Right kidney (tissue), 9 donors: ENCODE measurements at places on chromosomes 7 and 10.

DNA sequence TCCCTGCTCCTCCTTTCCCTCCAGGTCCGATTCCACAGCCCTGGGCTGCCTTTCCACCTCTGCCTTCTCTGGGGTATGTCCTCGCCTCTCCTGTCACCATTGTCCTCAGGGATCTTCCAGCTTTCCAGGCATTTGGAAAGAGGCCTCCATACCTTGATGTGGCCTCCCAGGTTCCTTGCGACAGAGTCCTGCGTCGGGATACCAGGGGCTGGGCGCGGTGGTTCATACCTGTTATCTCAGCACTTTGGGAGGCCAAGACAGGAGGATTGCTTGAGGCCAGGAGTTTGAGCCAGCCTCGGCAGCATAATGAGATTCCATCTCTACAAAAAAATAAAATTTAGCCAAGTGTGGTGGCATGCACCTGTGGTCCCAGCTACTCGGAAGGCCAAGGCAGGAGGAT, 171.1 kb downstream of the CUX1 start:
- DNase-seq, result no peak

DNA sequence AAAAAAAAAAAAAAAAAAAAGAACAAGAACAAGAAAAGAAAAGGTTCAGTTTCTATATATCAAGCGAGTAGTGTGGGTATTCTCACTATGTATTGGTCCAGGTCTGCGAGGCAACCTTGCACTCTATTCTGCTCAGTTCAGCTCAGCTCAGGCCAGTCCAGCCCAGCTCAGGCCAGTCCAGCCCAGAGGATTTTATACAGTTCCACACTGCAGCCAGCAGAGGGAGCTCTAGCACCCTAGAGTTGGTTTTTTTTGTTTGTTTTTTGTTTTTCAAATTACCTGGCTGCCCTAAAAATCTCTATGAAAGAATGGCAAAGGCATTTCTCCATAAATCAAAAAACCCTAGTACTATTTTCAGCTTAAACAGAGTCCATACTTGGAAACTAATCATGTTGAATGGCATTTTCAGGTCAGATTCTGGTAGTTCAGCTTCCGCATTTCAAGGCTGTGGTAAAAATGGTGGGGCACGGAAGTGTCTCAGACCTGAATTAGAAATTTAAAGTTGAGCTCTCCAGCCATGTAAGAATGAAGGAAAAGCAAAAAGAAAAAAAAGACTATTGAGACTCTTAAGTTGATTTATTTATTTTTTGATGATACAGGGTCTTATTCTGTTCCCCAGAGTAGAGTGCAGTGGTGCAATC, 55.2 kb upstream of the GSDME start:
- peak; percentile 53 for DNase-seq

DNA sequence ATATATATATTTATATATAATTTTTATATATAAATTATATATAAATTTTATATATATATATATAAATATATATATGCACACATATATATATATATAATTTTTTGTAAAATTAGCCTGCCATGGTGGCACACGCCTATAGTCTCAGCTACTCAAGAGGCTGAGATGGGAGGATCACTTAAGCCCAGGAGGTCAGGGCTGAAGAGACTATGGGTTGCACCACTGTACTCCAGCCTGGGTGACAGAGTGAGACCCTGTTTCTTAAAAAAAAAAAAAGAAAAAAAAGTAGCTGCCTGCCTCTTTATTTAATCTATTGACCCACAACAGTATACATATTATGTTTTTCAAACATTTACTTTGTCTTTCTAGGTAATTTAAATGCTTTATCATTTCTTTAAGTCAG, 19.2 kb downstream of the BCAP29 start:
- DNase-seq, result no peak

DNA sequence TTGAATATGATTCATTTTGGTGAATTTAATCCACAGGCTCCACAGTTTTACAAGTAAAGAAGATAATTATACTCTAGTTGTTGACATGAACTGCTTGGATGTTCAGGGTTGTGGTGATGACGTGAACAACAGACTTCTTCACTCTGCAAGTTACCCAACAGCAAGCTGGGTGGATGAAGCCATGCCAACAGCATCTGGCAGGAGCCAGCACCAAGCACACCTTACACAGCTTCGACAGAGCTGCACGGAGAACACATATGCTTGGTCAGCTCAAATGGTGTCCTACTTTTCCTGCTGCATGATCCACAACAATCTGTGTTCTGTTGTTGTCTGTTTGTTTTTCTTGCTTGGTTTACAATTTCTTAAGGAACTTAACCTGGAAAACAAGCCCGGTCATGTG, 9.8 kb downstream of the NOD1 start:
- no peak for DNase-seq

DNA sequence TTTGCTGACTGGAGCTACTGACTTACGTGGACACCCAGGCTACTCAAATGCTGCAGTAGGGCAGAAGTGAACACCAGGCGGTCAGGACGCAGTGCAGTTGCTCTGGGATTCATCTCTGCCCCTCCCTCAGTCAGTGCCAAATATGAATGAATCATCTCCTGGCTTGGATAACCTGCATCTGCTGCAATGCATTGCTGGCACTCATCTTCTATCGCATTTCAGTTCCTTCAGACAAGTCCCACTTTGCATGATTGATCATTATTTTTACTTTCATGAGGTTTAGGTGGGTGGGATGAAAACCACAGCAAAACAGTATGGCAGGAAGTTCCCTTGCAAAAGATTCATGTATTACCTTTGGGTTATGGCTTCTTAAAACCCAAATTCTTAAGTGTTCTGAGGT, 224.6 kb upstream of the NRP1 start:
- DNase-seq, result no peak

DNA sequence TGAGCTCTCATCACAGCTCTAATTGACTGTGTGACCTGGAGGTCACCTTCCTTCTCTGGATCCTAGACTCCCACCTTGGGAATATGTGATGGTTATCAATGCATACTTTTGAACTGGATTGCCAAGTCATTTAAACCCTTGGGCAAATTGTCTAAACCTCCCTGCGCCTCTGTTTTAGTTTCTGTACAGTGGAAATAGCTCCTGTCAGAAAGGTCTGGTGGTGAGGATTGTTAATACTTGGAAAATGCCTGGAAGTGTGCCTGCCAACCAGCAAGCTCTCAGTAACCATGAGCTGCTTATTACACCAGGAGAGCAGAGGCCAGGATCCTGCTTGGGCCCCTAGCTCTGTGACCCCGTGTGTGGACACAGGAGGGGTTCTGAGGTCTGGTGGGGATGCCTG, 108.7 kb upstream of the PPIF start:
- no peak for DNase-seq

DNA sequence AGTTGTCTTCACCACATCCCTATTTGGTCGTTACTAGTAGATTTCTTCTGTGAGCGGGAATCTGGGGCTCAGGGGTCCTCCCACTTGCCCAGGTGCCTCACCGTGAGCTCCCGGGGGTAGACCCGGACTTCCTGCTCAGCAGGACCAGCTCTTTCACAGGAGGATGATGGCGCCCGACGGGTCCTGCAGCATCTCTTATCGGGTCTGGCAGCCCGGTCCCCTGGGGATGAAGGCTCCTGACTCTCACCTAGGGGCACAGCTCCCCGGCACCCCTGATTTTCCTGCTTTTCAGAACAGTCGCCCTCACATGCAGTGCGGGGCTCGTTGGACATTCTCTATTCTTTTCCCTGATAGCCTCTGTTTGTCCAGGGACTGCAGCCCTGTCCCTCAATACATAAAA, 33.0 kb upstream of the SHH start:
- DNase-seq, result no peak

DNA sequence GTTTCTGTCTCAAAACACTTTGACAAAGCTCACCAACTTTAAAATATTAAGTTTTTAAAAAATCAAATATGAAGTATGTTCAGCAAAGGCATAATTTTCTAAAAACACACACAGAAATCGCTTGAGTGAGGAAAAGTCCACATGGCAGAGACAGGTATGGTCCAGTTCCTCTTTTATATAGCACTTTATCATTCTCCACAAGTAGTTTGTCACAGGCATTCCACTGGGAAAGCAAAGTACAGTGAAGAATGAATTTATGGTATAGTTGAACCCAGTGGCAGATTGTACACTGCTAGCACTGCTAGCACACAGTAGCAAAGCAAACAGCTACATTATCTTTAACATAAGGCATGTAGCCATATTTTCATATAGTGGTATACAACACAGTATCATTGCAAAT, 102.3 kb downstream of the HECTD2 start:
- no peak for DNase-seq

DNA sequence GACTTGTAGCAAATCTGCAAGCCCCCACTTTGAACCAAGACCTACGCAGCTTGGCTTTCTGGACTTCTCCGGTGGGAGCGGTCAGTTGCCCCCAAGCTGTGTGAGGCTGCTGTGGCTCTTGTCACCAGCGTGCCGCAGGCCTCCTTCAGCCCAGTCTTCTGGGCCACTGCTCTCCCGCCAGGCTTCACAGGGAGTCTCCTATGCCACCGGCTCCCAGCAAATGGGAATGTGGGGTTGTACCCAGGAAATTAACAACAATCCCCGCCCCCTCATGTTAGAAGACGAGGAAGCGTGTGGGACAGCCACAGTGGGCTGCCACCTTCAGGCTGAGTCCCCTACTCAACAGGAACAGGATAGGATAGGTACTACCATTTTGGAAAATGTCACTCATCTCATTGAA, 4.2 kb downstream of the WDR86 start:
- no peak for DNase-seq

GRCh38 chr10:70302292-70302691, 18.5 kb upstream of the NPFFR1 start:
- DNase-seq, result no peak

DNA sequence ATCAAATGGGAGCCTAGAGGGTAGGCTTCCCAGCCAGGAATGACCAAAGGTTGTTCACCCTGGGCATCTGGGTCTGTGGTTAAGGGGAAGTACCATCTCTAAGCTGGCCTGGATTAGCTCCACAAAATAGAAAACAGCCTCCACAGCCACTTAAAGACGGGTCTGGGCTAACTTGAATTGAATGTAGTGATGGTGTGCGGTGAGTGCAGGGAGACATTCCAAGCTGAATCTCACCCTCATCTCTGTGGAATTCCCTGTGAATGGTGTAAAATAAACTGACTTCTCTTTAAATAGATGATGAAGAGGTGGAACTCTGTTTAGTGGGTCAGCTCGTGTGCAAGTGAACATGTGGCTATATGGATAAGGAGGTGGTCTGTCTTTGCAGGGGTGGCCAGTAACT, 251.0 kb downstream of the DYNC1I1 start:
- no peak for DNase-seq

- DNase-seq, result no peak
Observed at GRCh38 chr7:124263232-124263827, 230.5 kb upstream of the TMEM229A start.
